ENCODE measurements at places on chromosomes 5 and 9.

- DNase-seq: no peak
Observed at GRCh38 chr5:129125819-129126218, 31.3 kb downstream of the ISOC1 start.

- DNase-seq: no peak
Observed at GRCh38 chr9:1154739-1155138, 104.6 kb downstream of the DMRT2 start.

- no peak for DNase-seq
Observed at GRCh38 chr5:149256451-149256850, 15.2 kb upstream of the AFAP1L1 start.

DNA sequence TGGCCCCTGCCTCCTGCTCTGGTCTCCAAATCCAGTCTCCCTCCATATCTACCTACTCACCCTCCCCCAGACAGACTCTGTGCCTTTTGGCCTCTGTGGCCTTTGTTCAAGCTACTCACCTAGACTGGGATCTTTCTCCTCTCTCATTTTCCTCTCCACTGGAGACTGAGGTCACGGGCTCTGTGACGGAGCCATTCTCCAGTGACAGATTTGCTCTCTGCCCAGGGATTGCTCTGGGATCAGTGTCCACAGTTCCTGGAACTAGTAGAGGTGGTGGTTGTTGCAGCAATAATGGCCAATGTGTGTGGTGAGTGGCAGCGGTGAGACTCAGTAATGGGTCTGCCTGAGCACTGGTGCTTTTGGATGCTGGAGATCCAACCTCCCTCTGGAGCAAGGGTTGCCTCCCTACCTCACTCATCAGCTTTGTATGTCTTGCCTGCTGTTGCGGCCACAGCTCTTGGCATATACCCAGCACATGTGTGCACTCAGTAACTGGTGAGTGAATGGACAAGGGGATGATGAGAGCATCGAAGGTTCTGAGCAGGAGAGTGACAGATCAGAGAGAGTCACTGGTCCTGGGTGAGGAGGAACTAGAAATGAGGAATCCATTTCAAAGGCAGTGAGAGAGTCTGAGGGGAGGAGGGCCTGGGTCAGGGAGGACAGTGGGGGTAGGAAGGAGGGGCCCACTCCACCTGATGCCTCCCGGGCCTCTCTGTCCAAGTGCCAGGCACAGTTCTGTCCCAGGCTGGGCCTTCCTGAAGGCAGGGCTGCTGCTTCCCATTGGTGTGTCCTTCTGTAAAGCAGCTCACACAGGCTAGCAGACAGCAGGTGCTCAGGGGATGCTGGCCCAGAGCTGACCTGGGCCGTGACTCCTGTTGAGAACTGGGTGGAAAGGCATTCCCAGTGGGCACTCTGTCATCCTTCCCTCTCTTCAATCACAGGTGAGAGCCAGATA lies 96.5 kb upstream of the PITX1 start:
- no peak for DNase-seq

DNA sequence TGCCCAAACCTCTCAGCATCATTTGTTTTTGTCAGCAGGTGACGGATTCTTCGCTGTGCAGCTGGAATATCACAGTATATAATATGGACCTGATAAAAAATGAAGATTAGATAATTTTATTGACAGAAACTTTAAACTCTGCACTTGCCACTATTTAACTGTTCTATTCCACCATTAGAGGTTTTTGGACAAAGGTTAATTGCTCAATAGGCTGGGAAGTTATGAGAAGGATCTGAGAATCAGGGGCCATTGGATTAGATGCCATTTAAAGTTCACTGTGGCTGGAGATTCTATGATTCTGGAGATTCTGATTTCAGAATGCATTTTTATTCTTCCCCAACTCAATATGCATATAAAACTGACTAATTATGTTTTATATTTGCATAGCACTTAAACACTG lies 59.8 kb upstream of the ANXA1 start:
- DNase-seq: no peak

- DNase-seq: peak; percentile 43
Observed at GRCh38 chr5:54362434-54362833, 52.1 kb upstream of the ARL15 start.

DNA sequence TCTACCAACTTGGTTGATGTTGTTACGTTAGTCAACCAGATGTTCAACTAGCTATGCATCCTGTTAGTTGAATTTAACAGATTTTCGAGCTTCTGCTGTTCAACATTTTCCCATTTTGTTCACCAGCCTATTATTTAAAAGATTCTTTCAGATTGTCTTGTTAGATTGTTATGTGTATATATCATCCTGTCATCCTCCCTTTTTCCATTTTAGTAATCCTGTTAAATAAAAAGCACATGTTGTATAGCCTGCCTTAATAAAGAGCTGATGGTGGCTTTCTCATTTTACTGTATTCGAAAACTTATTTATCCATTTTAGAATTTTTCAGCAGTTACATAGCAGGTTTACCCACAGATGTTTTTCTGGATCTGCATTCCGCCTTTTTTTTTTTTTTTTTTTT lies 4.3 kb downstream of the TMEFF1 start:
- no peak for DNase-seq

DNA sequence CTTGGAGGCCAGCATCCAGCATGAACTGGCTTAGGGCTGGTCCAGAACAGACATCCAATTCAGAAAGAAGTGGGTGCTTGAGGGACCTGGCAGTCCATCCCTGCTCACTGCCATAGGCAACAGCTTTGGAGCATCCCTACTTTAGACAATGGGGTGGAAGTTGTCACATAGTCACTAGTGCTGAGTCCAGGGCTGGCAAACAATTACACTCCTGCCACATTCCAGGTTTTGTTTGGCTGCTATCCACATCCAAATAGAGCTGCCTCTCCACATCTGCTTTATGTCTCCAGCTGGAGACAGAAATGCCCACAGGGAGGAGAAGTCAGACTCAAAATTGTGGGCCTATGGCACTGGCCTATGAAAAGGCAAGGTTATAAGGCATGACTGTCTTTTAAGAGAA lies 7.0 kb downstream of the FSTL4 start:
- no peak for DNase-seq

- no peak for DNase-seq
Observed at GRCh38 chr9:113488071-113488470, 24.5 kb downstream of the RGS3 start.

GRCh38 chr9:124368692-124369091 lies 46.5 kb downstream of the PSMB7 start:
- no peak for DNase-seq

DNA sequence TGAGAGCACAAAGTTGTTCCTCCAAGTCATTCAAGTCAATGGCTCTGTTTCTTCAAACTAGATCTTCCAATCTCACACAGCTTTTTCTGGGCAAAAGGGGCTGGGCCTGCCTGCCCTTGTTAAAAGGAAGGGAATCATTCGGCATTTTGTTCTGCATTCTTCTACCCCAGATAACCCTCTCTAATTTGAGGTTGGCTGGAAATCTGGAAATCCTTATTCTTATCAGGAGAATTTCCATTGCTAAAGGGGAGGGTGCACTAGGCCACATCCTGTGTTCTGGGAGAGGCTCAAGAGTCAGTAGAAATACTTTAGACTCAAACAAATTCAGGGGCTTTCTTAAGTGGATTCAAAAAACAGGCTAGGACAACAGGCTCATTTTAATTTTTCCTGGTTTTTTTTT lies 384.7 kb upstream of the ZNF462 start:
- DNase-seq: peak; percentile 7

DNA sequence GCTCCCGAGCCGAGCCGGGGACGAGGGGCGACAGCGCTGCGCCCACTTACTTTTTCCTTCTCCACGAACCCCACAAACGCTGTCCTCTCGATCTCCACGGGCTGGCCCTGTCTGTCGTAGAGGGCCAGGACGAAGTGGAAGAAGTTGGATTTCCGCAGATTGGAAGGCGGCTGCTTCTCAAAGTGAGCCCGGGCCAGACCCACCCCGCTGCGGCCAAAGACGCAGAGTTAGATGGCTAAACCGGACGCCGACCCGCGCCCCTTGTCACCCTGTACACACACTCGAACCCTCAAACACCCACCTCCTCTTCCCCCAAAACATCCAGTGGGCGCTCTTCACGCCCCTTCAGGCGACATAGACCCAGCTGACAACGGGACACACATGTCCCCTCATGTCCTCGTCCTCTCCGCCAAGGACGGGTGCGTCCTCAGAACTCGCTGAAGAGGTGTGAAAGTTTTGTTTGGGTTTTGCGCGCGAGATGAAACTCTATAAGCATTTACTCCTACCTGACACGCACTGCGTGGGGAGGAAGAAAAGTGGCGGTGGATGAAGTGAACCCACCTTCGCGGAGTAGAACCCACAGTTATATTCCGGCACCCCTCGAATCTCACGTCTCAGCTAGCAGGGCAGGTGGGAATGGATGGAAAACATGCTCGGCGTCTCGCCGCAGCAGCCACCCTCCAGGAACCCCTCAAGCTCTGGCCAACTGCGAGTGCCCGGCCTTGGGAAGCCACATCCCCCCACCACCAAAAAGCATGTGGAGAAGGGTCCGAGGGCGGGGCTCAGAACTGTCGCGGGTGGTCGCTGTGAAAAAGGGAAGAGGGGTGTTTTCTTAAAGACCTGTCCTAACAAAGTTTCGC lies 2.6 kb downstream of the EBF1 start:
- DNase-seq: no peak

- peak; percentile 70 for DNase-seq
Observed at GRCh38 chr5:72817076-72817481, 618 bp downstream of the TNPO1 start.

DNA sequence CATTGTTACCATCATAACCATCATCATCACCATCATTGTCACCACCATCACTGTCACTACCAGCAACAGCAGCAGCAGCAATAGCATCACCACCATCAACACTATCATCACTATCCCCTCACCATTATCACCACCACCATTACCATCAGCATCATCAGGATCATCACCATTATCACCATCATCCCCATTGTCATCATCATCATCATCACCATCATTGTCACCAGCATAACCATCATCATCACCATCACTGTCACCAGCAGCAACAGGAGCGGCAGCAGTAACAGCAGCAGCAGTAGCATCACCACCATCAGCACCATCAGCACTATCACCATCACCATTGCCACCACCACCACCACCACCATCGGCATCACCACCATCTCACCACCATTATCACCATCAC lies 48.4 kb downstream of the S1PR3 start:
- no peak for DNase-seq

- no peak for DNase-seq
Observed at GRCh38 chr9:21294364-21294774, 10.7 kb downstream of the IFNA5 start.

DNA sequence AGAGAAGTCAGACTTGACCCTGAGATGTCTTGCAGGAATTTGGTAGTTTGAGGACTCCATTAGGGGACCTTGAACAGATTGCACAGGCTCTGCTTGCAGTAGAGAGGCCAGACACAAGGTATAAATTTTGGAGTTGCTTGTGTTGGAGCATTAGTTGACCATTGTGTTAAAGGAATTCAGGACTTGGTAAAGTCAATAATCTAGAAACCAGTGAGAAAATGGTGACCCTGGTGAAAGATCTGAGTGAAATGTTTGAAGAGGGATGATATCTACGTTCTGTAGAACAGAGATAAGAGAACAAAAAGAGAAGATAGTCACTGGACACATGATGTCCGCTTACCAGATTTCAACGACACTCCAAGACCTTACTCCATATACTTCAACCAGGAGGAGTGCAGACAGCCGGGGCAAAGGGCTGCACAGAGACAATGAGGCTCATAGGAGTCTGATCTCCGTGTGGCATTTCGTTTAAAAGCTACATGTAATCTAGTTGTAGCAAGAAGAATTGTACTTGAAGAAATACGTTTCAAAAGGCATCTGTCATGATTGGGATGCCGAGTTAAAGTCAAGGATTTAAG lies 13.2 kb downstream of the DNAJC25 start:
- DNase-seq: no peak

DNA sequence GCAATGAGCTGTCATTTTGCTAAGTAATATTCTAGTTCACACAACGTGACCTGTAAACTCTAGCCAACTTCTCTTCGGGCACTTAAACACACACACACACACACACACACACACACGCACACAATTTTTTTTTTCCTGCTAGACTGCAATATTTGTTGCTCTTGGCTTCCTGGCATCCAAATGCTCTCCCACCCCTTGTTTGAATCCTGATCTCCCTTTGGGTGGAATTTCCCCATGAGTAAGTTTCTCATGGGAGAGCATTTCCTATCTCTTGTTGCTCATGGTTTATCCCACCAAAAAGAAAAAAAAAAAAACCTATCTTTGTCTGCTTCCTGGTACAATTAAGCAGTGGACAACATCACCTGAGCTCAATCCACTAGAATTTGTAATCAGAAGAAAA lies 54.7 kb upstream of the TSLP start:
- DNase-seq: peak; percentile 79

DNA sequence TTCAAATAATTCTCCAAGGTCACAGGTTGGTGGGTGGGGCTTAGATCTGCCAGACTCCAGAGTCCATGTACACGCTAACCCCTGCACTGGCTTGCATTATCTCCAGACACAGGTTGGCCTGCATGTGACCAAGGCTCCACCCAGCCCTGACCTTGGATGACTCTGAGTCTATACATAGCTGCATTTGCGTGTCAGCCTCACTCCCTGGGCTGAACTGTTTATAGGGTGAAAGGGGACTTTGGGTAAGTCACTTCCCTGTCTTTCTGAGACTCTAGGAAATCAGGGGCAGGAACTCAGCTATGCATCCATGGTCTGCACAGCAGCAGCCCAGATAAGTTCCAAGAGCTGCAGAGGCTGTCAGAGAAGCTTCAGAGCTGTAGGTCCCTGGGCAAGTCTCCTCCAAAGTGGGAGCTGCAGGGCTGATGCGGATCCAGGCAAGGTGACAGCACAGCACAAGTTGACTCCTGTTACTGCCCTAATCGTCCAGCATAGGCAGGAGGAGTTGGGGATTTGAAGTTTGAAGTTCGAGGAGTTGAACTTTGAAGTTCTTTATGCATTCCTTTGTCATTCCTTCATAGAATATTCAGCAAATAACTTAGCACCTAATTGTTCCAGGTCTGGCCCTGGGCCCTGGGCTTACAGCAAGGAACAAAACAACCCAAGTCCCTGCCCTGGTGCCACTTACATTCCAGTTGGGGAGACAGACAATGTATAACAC lies 53.4 kb downstream of the SLC22A5 start:
- DNase-seq: peak; percentile 44

- DNase-seq: no peak
Observed at GRCh38 chr5:96896276-96896675, 20.0 kb downstream of the ERAP2 start.

GRCh38 chr9:19926774-19927173 lies 137.9 kb upstream of the SLC24A2 start:
- DNase-seq: no peak

DNA sequence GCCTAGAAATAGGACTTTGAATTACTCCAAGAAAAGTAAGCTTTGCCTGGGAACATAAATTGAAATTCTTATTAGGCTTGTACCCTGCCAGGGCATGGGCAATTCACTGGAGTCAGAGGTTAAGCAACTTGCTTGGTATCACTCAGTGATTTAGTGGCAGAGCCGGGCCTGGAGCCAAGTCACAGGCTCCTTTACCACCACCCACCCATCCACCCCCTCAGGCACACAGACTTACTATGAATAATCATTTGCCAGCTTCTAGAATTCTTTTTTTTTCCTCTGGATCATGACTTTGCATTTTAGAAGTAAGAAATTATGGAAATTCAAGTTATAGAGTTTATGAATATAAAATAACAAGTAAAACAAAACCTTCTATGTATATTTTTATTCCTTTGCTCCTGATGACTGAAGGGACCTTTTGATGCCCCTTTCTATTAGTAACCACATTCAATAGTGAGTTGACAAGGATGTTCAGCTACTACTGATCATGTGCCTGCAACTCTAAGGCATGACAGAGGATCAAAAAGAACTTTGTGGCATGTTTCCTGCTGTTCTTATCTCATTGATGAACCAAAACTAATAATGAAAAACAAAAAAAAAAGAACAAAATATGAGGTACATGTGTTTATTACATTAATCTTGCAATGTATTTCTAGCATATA lies 614.7 kb downstream of the TLR4 start:
- DNase-seq: no peak

- no peak for DNase-seq
Observed at GRCh38 chr9:4657426-4658159, 4.5 kb upstream of the PLPP6 start.

Data from cardiac fibroblast (primary cell).